ENCODE measurements at places on chromosomes 6 and 20.

GRCh38 chr6:111823831-111824607 is 49.2 kb downstream of the FYN start:
- DNase-seq, result no peak

- DNase-seq, result no peak
Measured at GRCh38 chr20:33781133-33781532, 30.0 kb upstream of the CHMP4B start.

DNA sequence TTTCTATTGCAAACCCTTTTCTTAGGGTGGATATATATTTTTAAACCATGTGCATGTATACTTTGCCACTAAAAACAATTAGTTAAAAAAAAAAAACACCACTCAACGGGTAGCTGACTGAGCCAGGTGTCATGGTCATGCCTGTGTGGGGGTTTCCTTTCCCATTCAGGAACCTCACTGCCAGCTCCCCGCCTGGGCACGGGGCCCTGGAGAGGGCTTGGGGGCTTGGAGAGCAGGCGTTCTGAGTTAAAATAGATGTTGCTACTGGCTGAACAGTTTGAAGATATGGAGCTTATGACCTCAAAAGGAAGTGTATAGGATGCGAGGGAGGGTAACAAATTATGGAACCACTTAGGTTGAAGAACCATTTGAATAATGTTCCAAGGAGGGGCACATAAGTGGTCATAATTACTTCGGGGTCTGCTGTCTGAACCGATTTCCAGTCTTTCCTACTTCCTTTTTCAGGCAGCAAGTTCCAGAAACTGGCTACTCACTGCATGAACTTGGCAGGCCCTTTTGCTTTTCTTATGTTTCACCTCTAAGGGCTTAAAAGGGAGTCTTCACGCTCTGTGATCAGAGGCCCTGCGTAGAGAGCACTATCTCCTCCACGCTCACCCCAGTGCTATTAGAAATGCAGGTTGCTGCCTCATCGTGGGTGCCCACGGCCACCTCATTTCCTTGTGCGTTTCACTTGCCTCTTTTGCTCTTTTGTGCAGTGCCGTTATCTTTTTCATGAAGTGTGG is 9.9 kb downstream of the STX16 start:
- no peak for DNase-seq

- DNase-seq, result no peak
Measured at GRCh38 chr6:75296811-75297779, 12.5 kb upstream of the TMEM30A start.

GRCh38 chr20:37274851-37275524 is 13.4 kb upstream of the GHRH start:
- no peak for DNase-seq

DNA sequence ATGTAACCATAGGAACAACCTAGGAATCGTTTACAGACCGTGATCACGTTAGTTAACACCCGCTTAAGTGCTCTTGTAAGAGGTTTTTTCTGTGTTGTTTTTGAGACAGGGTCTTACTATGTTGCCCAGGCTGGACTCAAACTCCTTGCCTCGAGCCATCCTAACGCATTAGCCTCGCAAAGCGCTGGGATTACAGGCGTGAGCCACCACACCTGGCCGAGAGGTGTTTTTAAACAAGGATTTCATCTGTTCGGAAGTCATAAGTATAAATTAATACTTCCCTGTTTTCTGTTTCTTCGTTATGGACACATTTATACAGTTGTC is 727 bp downstream of the MRS2 start:
- no peak for DNase-seq

GRCh38 chr6:15994814-15995459 is 133.9 kb upstream of the MYLIP start:
- no peak for DNase-seq

GRCh38 chr6:149545258-149545753 is 537 bp downstream of the PPIL4 start:
- peak; percentile 34 for DNase-seq

- no peak for DNase-seq
Measured at GRCh38 chr6:21767891-21768648, 174.5 kb downstream of the SOX4 start.

DNA sequence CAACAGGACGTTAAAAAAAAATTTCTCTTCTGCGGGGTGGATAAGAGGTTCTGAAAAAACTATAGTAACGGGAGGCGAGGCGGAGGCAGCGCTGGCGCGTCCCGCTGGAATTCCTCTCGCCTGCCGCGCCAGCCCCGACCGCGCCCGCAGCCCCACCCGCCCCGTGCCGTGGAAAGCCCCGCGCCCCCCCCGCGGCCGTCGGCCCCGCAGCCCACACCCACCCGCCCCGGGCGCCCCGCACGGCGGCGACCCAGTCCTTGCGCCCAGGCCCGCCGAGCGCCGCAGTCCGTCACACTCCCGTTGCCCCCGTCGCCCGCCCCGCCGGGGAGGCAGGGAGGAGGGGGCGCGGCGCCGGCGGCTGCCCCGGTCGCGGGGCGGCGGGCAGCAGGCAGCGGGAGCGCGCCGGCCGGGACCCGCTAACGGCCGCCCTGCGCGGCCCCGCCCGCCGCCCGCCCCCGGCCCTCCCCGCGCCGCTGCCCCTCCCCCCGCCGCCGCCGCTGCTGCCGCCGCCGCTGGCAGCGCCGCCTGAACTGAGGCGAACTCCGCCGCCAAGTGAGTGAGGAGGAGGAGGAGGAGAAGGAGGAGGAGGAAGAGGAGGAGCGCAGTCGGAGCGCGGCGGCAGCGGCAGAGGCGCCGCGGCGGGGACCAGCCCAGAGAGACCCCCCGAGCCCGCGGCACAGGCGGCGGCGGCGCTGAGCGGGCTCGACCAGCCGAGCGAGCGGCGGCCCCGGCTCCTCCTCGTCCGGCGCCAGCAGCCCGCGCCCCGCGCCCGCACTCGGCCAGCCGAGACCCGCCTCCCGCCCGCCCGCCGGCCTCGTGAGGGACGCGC is at the start of gene QKI:
Gene QKI, plus strand, starts transcription at position 602 of the 829 bp plus-strand sequence. CDS start 476 bp downstream, outside the sequence.
- no peak for DNase-seq

DNA sequence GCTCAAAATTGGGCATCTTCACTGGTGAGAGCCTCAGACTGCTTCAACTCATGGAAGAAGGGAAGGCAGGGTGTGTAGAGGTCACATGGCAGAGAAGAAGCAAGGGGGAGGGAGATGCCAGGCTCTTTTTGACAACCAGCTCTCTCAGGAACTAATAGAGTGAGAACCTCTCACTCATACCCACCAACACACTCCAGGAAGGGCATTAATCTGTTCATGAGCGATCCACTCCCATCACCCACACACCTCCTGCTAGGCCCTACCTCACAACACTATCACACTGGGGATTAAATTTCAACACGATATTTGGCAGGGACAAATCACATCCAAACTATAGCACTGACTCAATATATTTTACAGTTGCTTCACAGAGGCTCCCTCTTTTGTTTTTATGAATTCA is 2.0 kb downstream of the MSH5 start:
- DNase-seq, result no peak

DNA sequence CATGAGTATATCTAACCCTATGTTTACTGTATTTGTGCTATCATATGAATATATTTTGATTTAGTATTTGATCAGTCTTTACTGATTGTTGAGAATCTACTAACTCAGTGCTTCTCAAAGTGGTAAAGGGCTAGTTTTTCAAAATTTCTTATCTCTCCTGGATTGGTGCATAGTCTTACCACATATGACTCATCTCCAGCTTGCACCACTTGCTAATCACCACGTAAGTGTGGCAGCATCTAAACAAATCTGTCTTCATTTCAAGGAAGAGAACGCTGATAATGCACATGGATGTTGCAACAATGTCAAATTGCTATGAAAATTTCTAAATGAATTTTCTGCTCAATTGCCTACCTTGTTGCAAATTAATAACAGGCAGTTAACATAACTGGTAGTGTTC is 299.5 kb downstream of the PAX1 start:
- DNase-seq, result no peak

- no peak for DNase-seq
Measured at GRCh38 chr6:49801525-49801924, 14.4 kb upstream of the PGK2 start.

GRCh38 chr6:36639171-36639808 is 39.2 kb upstream of the CDKN1A start:
- DNase-seq, result no peak

DNA sequence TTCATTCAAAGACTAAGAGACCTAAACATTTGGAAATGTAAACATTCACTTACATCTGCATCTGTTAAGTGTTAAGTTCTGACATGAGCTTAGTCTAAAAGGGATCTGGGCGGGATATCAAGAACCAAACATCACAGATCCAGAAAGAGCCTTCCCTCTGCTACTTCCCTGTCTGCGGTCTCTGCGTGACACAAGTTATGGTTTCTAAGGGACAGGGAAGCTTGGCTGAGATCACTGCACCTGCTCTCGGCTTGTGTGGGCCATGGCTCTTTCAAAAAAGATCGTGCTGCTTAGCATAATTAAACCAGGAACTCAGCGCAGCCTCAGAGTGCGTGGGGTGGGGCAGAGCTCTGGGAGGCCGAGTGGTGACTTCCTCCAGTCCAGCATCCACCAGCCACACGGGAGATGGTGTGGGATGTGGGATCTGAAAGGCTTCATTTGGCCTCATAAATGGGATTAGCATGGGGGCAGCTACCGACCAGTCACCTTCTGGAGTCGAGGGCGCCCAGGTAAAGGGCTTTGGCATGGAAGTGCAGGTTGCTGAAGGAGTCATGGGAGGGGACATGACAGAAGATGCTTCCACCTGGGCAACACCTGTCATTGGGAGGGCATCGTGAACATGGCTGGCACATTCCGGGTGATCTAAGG is 16.7 kb upstream of the RAMACL start:
- no peak for DNase-seq

- DNase-seq, result no peak
Measured at GRCh38 chr20:48676795-48677460, 150.9 kb downstream of the PREX1 start.

- DNase-seq, result no peak
Measured at GRCh38 chr6:118356054-118356453, 192.0 kb upstream of the PLN start.

DNA sequence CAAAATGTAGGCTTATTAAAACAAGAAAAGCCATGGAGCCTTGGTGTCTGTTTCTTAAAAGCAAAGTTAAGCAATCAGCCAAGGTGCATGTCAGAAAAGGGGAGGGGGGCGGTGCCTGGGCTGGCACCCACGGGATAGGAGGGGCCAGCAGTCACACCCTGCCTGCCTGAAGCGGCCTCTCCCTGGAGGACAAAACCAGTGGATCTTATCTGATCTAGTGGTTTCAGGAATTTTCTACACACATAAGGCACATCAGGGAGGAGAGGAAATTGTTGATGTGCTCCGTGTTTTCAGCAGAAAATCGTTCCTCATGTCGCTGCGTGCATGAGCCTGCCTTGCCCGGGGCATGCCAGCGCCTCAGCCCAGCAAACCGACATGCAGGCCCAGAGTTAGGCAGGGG is 276.4 kb downstream of the TAF4 start:
- no peak for DNase-seq
